Stimulated activated naive CD8-positive, alpha-beta T cell treated with anti-CD3 and anti-CD28 coated beads, Interleukin-15, Interleukin-2, amounts not matched to agents 100 U/mL and 50 U/mL, for 24 hours (primary cell): ENCODE measurements at places on chromosomes 2 and 18.

DNA sequence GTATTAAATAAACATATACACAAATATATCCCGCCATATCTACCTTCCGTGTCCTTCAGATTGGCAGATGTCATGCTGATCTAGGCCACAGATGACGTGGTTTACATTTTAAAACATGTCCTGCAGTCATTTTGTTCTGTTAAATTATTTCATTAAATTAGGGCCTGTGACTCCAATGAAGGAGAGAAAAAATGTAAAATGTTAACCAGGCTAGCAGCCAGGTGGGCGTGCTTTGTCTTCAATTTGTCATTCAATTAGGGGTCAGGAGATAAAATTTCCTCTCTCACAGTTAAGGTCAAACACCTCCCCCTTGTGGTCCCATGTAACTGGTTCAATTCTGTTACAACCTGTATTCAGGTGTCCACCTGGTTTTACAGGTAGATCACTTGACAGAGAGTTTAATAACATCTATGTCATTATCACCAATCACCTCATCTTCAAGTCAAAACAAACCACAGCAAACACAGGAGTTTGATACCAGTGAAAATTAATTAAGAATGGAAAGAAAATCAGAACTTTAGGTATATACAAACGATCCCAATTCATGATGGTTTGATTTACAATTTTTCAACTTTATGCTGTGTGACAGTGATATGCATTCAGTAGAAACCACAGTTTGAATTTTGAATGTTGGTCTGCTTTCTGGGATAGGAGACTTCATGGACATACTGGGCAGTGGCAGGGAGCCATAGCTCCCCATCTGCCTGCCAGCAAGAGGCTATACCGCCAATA is 339.4 kb downstream of the CMPK2 start:
- DNase-seq = no peak

DNA sequence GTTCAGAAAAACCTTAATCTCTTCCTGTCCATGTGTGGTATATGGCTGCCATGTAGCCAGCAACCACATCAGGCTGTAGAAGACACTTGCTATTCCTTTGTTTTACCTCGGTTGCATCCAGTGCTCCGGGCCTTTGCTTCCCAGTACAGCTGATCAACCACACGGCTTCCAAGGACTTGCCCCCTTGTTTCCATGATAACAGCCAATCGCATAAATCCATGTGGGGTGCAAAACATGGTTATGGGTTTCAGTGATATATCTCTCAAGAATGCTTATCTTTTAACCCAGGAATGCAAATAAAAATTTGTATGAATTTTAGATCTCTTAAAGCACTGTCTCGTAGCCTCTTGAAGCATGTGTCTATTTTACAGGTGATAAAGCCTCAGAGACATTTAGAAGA is 118.3 kb downstream of the MGAT5 start:
- DNase-seq = no peak

- no peak for DNase-seq
Measured at GRCh38 chr2:10721396-10722251, at the start of gene ATP6V1C2. ATP6V1C2 (plus strand) TSS chr2:10721630; CDS start chr2:10722850, 1,220 bp downstream.

DNA sequence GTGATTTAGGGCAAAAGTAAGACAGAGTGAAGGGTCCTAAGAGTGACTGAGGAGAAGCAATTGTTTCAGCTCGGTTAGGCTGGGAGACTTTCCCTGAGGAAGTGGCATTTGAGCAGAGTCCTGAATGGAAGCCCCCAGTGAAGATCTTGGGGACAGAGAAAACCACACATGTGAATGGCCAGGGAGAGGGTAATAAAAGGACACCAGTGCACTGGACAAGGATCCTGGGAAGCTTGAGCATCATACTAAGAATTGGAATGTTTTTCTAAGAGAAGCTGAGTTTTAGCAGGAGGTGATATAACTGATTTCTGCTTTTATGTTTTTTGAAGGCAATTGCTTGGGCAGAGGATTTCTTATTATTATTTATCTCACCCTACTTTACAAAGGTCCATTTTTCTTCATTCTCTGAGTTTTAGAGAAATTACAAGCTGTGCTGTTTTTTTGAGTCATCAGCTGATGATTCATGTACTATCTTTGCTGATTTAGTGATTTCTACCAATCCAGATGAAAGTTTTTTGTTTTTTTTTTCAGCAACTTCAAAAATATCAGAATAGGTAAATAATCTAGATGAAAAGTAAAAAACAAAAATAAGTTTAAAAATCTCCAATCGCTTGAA is 43.5 kb downstream of the MFSD6 start:
- no peak for DNase-seq

- DNase-seq = no peak
Measured at GRCh38 chr2:237692601-237693290, 65.4 kb downstream of the LRRFIP1 start.

- DNase-seq = no peak
Measured at GRCh38 chr2:168632709-168633121, 169.7 kb upstream of the NOSTRIN start.

DNA sequence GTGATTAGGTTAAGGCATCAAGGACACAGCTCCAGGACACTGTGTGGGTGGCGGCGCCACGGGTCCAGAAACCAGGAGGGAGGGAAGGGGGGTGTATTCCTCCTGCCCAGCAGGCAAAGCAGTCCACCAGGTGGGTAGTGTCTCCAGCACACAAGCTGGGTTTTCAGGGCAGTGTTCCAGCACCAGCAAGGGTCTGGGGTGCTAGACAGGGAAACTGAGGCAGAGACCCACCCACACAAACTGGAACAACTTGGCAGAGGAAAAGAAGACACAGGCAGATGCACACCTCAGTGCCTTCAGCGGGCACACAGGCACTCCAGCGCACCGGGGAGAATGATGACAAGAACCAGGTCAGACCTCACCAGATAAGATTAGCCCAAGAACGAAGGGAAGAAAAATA is 28.4 kb upstream of the GNAL start:
- no peak for DNase-seq

- DNase-seq = no peak
Measured at GRCh38 chr2:235157746-235158482, 206.1 kb downstream of the SH3BP4 start.
